Vagina (tissue), 2 donors: ENCODE measurements at places on chromosomes 6 and 20. TPM values are rescaled to one million over a fixed set of nuclear protein-coding genes. Genes with fewer than 3 reads are reported as not detected.
A peak's percentile ranks its signal among the peaks of the same experiment; 100 is the strongest.

The INSM1 gene
- total RNA-seq = not detected

The PRDM13 gene
- total RNA-seq = not detected

The CDSN gene
- 1.5 TPM for total RNA-seq

- no peaks in the 10 kb centered on the region for H3K27me3 ChIP-seq
- no peaks in the 10 kb centered on the region for H3K36me3 ChIP-seq
- H3K4me1 ChIP-seq = peaks cover 11% of the 10 kb centered on the region
- no peak for DNase-seq
Observed at GRCh38 chr6:162728197-162728596, 423 bp downstream of the PACRG start.

GRCh38 chr6:81023007-81023582, 729.4 kb downstream of the TENT5A start:
- DNase-seq = no peak
- H3K27me3 ChIP-seq = no peaks in the 10 kb centered on the region
- H3K4me3 ChIP-seq = no peak overlapping the region
- no peaks in the 10 kb centered on the region for H3K36me3 ChIP-seq

DNA sequence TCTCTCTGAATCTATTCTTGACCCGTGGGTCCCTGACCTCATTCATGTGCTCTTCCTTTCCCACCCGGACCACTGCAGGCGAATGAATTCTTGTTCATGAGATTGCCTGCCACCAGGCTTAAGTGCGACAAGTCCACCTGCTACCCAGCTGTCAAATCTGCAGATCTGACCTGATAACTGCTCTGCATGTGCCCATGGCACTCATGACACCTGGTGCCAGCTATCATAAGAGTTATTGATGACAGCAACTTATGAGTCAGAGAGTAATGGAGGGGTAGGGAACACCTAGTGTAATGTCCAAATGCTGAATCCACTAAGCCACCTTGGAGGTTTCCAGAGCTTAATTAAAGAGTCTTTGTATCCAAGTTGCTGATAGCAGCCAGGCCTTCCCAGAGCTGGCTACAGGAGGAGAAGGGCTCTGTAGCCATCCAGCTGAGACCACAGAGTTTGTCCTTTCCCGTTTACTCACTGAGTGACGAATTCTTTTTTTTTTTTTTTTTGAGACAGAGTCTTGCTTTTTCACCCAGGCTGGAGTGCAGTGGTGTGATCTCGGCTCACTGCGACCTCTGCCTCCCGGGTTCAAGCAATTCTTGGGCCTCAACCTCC, 17.4 kb downstream of the SHLD1 start:
- no peak overlapping the region for H3K4me3 ChIP-seq
- H3K27ac ChIP-seq = no peak overlapping the region
- H3K4me1 ChIP-seq = no peaks in the 10 kb centered on the region

The LPA gene
- 0.49 TPM for total RNA-seq

The WFDC12 gene
- total RNA-seq = 4.4 TPM

- no peak overlapping the region for H3K4me3 ChIP-seq
- DNase-seq = no peak
- H3K27me3 ChIP-seq = no peaks in the 10 kb centered on the region
- no peak overlapping the region for H3K27ac ChIP-seq
- H3K4me1 ChIP-seq = no peaks in the 10 kb centered on the region
- H3K36me3 ChIP-seq = no peaks in the 10 kb centered on the region
Observed at GRCh38 chr6:67759001-67759400, 876.1 kb upstream of the ADGRB3 start.

DNA sequence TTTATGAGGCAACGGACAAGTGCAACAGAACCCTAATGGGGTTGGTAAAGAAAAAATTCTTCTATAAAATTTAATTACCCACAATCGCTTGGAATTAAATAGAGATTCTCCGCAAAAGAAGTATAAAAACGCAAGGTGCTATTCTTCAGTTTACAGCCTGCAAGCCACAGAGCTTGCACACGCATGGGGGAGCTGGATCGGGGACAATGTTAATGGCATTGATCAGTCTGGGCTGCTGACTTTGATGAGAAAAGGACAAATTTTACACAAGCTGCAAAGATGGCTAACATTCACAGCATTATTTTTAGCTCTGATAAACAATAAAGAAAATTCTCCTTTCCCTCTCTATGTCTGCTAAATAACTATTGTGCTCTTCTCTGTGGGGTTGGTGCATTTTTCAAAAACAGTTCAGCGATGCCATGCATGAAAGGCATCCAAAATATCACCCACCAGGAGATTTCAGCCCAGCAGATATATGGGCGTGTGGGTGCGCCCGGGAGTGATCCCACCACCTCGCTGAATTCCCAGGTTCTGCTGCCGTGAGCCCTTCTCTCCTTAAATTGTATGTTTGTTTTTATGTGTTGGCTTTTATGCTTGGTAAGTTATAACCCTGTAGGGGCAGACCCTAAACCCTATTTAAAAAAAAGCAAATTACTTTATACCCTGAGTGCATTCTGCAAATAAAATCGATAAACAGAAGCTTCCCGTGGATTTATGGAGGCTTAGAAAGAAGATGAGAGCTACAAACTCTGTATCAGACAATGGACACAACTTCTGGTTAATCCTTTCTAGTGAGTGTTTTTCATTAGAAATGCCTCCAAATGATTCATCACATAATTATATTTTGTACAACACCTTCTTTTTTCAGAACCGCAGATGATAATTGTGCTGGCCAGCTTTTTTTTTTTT, 55.6 kb downstream of the NOX3 start:
- no peaks in the 10 kb centered on the region for H3K27me3 ChIP-seq
- H3K27ac ChIP-seq = no peak overlapping the region
- H3K4me3 ChIP-seq = no peak overlapping the region

- H3K4me1 ChIP-seq = no peaks in the 10 kb centered on the region
- H3K27me3 ChIP-seq = no peaks in the 10 kb centered on the region
- no peak overlapping the region for H3K27ac ChIP-seq
- no peak for DNase-seq
- no peak overlapping the region for H3K4me3 ChIP-seq
- H3K36me3 ChIP-seq = no peaks in the 10 kb centered on the region
Observed at GRCh38 chr20:61192337-61192950, 59.6 kb upstream of the CDH4 start.

The CST11 gene
- not detected for total RNA-seq

DNA sequence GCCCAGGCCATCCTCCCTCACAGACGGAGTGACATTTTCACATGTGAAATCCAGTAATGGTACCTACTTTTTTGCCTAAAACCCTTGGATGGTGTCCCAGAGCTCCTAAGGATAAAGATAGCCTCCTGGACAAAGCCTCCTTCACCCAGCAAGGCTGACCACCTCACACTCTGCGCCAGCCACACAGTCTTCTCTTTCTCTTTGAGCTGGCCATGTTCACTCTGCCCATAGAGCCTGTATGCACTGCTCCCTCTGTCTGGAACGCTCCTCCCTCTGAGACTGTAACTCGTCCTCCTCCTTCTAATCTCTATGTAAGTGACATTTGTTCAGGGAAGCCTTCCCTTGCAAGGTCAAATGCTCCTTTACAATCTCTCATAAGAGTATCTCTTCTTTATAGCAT, 14.6 kb downstream of the TMEM151B start:
- no peaks in the 10 kb centered on the region for H3K27me3 ChIP-seq
- no peak overlapping the region for H3K4me3 ChIP-seq
- DNase-seq = no peak
- H3K36me3 ChIP-seq = no peaks in the 10 kb centered on the region
- no peaks in the 10 kb centered on the region for H3K4me1 ChIP-seq
- no peak overlapping the region for H3K27ac ChIP-seq

The PRKN gene
- 4.9 TPM for total RNA-seq

GRCh38 chr6:8578006-8578405, 142.7 kb upstream of the SLC35B3 start:
- no peaks in the 10 kb centered on the region for H3K36me3 ChIP-seq
- no peak overlapping the region for H3K4me3 ChIP-seq
- no peak overlapping the region for H3K27ac ChIP-seq
- DNase-seq = no peak
- no peaks in the 10 kb centered on the region for H3K27me3 ChIP-seq
- H3K4me1 ChIP-seq = no peaks in the 10 kb centered on the region

The MEI4 gene
- not detected for total RNA-seq

- peaks cover under 1% of the 10 kb centered on the region for H3K36me3 ChIP-seq
- no peak overlapping the region for H3K4me3 ChIP-seq
- no peak overlapping the region for H3K27ac ChIP-seq
- no peaks in the 10 kb centered on the region for H3K27me3 ChIP-seq
- DNase-seq = no peak
- peaks cover 14% of the 10 kb centered on the region for H3K4me1 ChIP-seq
Observed at GRCh38 chr6:44316481-44316880, 3.3 kb upstream of the AARS2 start.

The MACROD2 gene
- 12.5 TPM for total RNA-seq

GRCh38 chr20:53294804-53295203, 298.8 kb downstream of the ZNF217 start:
- DNase-seq = no peak
- H3K27ac ChIP-seq = no peak overlapping the region
- H3K4me3 ChIP-seq = no peak overlapping the region
- no peaks in the 10 kb centered on the region for H3K36me3 ChIP-seq

DNA sequence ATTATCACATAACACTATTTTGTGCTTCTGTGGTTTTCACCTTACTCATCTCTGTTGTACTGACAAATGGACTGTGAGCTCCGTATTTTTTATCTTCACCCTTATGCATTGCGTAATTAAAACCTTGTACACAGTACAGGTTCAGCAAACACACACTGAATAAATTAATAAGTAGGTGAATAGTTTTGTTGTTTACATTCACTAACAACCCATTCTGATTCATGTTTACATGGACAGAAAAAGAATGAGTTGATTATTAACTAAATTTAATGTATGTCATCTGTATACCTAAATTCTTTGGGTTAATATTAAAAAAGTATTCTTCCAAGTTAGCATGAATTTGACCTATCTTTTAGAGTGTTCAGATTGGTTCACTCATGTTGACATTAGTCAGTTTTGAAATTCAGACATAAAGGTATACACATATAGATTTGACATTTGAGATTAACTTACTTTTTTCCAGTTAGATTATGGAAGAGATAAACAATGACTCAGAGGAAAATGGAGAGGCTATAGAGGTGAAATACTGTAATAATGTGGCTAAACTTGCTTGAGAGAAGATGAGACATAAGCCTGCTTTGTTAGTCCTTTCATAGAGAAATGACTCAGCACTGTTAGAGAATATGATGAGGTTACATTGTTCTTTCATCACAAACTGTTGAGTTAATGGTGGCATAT, 541.7 kb upstream of the FLRT3 start:
- H3K4me1 ChIP-seq = peaks cover 6% of the 10 kb centered on the region
- no peak for DNase-seq

- no peak overlapping the region for H3K27ac ChIP-seq
- H3K4me1 ChIP-seq = no peaks in the 10 kb centered on the region
- no peaks in the 10 kb centered on the region for H3K36me3 ChIP-seq
- DNase-seq = no peak
Observed at GRCh38 chr6:20952699-20953474, 418.6 kb downstream of the CDKAL1 start.

DNA sequence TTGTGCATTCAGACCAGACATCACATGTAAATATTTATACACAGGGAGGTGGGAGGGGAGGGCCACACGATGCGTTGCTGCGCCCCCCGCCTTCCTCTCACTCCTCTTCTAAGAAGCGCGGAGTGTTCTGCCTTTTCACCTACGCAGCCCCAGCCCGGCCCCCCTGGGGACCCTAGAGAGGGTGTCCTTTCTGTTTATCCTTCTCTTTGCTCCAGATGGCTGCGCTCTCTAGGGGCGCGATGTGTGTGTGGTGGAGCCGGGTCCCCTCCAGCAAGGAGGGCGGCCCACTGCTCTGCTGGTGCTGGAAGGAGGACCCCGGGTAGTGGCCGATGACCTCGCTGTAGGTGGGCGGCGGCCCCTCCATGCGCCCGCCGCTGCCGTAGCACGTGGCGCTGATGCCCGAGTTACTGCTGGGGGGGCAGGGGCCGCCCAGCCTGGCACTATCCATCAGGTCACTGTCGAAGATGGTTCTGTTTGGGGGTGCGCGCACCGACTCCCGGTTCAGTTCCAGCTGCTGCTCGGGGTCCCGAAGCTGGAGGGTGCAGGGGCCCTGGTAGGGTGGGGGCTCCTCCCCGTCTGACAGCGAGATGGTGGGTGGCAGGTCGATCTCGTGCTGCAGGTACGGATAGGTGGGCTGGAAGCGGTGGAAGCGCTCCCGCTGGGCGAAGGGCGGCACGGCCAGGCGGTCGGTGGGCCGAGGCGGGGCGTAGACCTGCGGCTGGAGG, 31.8 kb upstream of the ZBP1 start:
- peak; percentile 83 for DNase-seq
- H3K27ac ChIP-seq = no peak overlapping the region
- no peak overlapping the region for H3K4me3 ChIP-seq
- H3K36me3 ChIP-seq = no peaks in the 10 kb centered on the region
- H3K27me3 ChIP-seq = no peaks in the 10 kb centered on the region
- peaks cover under 1% of the 10 kb centered on the region for H3K4me1 ChIP-seq

GRCh38 chr6:87196275-87196842, 41.0 kb downstream of the ZNF292 start:
- no peak for DNase-seq
- H3K4me1 ChIP-seq = peaks cover 12% of the 10 kb centered on the region
- no peaks in the 10 kb centered on the region for H3K36me3 ChIP-seq
- H3K27ac ChIP-seq = no peak overlapping the region
- no peaks in the 10 kb centered on the region for H3K27me3 ChIP-seq
- no peak overlapping the region for H3K4me3 ChIP-seq

DNA sequence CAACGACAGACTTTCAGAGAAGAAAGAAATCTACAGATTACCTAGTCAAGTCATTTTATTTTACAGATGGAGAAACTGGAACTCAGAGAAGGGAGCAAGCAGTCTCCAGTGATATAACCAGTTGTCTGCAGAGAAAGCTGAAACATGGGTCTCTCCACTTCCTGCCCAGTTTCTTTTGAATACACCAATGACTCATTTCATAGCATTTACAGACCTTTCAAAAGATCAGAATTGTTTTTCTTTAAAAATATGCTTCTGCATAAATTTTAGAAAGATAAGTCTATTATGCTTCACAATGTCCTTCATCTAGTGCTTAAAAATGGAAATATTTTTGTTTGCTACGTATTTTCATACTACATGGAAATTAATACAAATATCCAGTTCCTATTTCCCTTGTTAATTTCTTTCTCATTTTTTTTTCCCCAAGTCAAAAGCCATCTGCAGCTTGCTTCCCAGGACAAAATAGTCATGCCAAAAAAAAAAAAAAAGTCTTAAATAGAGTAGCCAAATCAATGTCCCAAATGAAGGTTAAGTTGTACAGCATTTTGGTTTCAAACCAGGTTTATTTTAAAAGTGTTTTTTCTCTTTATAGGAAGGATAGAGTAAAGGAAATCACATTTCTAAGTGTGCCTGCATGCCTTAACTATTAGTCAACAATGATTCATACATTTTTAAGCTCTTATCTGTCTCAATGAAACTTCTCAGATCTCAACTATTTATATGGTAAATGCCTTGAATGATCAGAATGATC, 36.9 kb downstream of the ARHGAP18 start:
- no peaks in the 10 kb centered on the region for H3K27me3 ChIP-seq
- H3K4me1 ChIP-seq = peaks cover 35% of the 10 kb centered on the region
- H3K4me3 ChIP-seq = no peak overlapping the region
- DNase-seq = no peak
- no peaks in the 10 kb centered on the region for H3K36me3 ChIP-seq
